Bronchial epithelial cell (primary cell): ENCODE measurements at places on chromosomes 3 and 15. TPM values are rescaled to one million over a fixed set of nuclear protein-coding genes. Genes with fewer than 3 reads are reported as not detected.

- no peak for DNase-seq
Observed at GRCh38 chr15:31482122-31482922, 155.7 kb downstream of the KLF13 start.

DNA sequence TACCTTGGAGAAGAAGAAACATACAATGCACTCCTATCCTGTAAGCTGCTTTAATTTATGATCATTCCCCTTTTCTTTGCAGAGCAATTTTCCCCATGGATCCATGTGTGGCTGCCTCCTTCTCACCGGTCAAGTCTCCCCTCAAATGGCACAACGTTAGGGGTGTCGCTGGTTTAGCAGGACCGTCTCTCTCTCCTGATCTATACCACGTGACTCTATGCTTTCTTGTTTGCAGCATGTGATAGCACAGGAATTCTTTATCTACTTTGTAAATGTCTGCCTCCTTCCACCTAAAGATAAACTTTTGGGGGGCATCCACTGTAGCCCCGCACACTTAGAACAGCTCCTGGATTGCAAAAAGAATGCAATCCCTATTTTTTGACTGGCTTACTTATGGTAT is 506.0 kb downstream of the MAGI1 start:
- DNase-seq: no peak

TRIM42 gene
- not detected in 2 replicates for total RNA-seq

GRCh38 chr3:9808345-9809037 is 1.6 kb upstream of the TTLL3 start:
- DNase-seq: peak; percentile 62

DNA sequence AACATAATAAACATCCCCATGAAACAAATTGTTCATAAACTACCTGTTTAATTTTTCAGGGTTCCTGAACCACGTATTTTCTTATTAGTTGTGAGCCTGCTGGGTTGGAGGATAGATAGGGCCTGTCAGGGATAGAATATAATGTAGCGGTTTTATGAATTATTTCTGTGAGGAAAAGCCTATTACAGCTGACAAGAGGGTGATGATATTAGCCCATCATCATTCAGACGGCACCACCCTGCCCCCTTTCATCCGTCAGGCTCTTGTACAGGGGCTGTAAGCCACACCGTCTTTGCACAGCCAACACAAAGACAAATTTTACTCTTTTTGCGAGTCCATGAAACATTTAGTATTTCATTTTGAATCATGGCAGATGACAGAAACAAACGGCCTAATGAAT is 335.3 kb upstream of the TMCO5A start:
- no peak for DNase-seq

GRCh38 chr15:58292751-58293175 is 139.0 kb upstream of the LIPC start:
- no peak for DNase-seq

SPATA12 gene
- under 0.01 TPM in 1 of 2 replicates, not detected in the other for total RNA-seq

DNA sequence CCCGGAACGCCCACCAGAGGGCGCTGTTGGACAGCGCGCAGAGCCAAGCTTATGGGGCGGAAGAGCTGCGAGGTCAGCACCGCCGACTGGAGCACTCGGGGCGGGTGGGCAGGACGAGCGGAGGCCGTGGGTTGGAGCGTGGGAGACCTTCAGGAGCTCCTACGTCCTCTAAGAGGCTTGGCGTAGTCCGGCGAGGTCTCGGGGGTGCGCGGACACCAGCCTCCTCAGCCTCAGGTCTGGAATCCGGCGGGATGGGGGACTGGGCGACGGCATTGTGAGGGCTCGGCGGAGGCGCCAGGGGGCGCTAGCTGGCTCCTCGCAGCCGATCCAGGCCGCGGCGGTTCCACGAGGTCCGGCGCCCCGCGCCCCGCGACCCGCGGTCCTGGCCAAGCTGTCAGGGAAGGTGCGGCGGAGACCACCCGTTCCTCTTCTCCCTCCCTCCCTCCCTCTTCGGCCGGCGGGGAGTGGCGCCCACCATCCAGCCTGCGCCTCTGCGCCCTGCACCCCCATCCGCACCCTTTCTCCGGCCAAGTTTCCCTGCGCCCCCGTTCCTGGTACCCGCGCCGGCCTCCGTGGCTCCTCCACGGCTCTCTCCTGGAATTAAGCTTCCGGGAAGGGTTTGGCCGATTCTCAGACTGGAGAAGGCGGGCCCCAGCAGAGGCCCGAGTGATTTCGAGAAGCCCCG is 24.3 kb upstream of the POLG start:
- DNase-seq: peak; percentile 49

- no peak for DNase-seq
Observed at GRCh38 chr15:76976572-76977270, 18.2 kb upstream of the PSTPIP1 start.

DNA sequence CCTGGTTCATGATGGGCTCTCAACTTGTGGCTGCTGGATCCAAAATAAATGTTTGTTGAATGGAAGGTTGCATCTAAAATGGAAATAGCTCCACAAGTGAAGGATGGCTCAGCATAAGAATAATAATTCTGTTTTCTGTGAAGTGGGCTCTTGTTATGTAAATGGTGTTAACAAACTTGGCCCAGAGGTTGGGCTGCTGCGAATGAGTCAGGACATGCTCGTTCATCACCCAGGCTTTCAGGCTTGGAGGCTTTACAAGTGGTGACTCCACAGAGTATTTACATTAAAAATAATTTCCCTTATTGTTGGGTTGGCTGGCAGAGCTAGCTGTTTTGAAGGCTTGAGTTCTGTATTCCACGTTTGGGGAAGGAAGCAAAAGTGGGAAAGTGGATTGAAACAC is 60.5 kb downstream of the ITGB5 start:
- DNase-seq: peak; percentile 88

DNA sequence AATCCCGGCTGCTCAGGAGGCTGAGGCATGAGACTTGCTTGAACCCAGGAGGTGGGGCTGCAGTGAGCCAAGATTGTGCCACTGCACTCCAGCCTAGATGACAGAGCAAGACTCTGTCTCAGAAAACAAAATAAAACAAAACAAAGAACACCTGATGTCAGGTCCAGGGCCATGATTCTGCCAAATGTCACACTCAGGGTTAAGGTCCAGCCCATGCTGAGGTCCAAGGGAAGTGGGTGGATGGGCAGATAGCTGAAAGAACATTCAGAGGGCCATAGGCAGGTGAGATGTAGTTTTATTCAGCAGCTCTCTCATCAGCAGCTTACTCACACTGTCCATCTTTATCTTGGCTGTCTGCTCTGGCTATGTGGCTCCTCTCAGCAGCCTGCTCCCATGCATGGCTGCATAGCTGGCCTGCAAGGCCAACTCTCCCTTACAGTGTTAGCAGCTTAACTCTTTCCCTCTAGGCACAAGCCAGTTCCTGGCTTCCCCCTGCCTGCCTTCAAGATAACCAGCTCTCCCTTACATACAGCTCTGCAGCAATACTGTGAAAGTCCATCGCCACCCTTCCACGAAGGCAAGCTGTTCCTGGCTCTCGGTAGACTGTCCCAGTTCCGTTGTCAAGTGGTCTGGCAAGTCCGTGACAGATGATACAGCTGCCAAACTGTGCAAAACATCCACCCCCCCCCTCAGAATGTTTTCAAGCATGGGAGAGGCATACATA is 62.4 kb upstream of the SIAH2 start:
- DNase-seq: no peak

DNA sequence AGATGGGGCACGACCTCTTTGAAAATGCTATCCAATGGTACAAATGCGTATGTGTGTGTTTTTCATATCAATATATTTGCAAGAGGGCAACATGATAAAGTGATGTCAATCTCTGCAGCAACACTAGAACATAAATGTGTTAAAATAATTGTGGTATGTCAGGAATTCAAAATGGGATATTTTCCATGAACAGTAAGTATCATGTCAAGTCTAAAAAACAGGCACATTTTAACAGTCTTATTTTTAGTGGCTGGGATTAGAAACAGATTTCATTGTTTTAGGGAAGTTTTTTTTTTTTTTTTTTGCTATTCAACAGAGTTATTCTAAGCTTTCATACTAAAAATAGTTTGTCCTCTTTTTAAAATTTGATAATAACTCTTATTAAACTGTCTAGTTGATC is 209.8 kb downstream of the GAP43 start:
- no peak for DNase-seq

DNA sequence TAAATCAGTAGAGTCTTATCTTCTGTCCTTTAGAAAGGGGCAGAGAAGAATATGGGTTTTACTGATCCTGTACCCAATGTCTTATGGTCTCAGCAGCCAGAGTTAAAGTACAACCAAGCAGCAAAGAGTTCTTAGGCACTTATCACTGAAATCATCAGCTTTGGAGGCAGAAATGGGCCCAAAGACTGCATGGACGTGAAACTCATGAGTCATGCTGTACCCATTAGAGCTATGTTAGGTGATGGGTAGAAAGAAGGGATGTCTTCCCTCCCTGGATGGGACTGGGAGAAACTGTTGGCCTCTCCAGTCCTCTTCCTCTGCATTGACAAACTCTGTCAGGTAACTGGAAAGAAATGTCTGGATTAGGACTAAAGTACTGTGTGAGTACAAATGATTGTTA is 63.4 kb downstream of the EOMES start:
- DNase-seq: no peak

CEP97 gene
- total RNA-seq: 12.0 and 13.4 TPM in 2 replicates

DNA sequence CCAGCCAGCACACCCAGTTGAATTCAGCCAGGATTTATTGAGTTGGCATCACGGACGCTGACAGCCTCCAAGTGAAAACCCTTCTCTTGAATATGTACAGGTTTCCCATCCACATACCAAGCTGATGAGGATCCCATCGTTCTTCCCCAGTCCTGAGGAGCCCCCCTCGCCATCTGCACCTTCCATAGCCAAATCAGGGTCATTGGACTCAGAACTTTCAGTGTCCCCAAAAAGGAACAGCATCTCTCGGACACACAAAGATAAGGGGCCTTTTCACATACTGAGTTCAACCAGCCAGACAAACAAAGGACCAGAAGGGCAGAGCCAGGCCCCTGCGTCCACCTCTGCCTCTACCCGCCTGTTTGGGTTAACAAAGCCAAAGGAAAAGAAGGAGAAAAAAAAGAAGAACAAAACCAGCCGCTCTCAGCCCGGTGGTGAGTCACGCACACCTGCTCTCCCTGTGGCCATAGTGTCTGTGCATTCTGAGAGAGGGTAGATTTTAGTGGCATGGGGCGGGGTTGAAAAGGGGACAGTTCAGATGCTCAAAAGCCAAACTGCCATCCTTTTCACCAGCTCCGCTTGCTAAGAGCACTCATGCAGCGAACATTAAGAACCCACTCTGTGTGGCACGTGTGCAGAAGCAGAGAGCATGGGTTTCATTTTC is 51.2 kb downstream of the KLHL25 start:
- DNase-seq: no peak

GRCh38 chr3:70583682-70584081 is 271.2 kb upstream of the MDFIC2 start:
- no peak for DNase-seq

CD200R1 gene
- total RNA-seq: under 0.01 TPM in 1 of 2 replicates, not detected in the other

FEZF2 gene
- not detected in 2 replicates for total RNA-seq

GRCh38 chr15:64146520-64146884 is 5.0 kb upstream of the SNX22 start:
- DNase-seq: no peak

DNA sequence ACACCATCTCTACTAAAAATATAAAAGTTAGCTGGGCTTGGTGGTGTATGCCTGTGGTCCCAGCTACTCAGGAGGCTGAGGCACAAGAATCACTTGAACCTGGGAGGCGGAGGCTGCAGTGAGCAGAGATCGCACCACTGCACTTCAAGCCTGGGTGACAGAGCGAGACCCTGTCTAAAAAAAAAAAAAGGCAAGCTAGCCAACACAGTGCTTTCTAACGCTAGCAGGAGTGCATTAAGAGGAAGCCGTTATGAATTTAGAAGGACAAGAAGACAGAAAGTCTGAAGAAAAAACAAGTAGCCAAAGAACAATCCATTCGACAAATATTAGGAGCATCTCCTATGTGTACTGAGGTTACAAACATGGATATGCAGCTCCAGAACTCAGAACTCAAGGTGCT is 28.6 kb downstream of the BHLHE40 start:
- no peak for DNase-seq

PHC3 gene
- 13.7 TPM in 2 replicates for total RNA-seq

DNA sequence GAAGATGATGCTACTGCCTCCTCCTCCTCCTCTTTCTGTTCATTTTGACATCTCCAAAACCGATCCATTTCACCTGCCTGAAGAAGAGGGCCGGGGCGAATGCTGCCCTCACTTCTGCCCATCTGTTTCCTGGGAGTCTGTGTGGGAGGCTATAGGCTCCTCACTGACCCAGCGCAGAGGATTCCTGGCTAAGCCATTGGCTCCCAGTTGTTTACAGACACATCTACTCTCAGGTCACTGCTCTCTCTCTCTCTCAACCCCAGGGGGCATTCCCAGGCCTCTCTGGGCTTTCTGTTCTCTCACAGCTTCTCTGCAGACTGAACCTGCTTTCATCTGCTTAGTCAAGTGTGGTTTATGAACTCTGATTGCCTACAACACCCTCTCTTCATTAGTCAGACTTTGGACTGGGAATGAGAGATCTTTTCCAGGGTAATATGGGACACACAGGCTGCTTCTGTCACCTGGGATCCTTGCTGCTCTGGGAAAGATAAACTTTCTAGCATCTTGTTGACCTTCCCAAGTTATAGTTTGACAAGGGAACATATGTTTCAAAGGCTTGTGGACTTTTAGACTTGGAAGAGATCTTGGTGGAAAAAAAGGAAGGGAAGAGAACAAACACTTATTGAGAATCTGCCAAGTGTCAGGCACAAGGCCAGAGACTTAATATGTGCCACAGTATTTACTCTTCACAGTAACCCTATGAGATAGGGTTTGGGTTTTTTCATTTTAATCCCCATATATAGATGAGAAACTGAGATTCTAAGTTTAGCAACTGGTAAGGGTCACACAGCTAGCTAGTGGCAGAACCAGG is 30.2 kb upstream of the USP3 start:
- DNase-seq: peak; percentile 78

DNA sequence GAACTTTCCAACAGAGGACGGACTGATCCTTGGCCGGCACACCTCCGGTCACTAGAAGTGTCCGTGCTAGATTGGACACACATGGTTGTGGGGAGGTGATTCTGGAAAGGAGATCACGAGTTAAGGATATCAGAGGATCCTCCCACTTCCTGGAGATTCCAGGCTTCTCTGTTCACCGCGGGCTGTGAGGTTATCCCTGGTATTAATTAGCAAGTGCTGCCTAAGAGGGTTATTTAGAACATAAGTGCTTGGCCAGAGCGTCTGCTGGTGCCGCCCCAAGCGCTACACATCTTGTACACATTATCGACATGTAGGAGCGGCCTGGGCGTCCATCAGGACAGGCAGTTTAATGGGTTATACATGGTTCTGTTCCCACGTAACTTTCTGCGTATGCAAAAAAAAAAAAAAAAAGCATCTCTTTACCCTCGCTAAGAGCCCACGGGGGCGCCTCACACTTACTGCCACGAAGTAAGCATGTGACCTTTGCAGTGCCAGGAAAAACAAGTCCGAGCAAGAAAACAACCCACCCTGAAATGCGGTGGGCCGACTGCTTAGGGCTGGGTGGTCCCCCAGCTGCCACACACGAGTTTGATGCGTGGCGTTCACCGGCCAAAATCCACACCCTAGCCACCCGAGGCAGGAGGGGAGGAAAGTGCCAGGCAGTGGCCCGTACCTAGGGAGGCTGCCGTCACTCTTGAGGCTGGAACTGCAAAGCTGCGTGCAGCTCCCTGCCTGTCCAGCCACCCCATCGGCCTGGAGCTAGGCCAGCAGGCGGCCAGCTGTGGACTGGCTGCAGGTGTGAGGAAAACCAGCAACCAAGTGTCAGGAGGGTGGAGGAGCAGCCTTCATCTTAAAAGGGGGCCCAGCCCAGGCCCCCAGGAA is 78.0 kb downstream of the CPN2 start:
- no peak for DNase-seq
